PC-3 (cell line): ENCODE measurements at places on chromosomes 7 and 10. TPM values are rescaled to one million over a fixed set of nuclear protein-coding genes. Genes with fewer than 3 reads are reported as not detected.
A peak's percentile ranks its signal among the peaks of the same experiment; 100 is the strongest.

NUTM2E gene
- 0.58 TPM in 1 of 2 replicates, not detected in the other for total RNA-seq

FAM200A gene
- total RNA-seq = 2.2 and 3.8 TPM in 2 replicates

CUTC gene
- 10.2 and 14.5 TPM in 2 replicates for total RNA-seq

- DNase-seq = peak; percentile 70
Observed at GRCh38 chr7:36967387-36967786, 243.1 kb upstream of the AOAH start.

DNA sequence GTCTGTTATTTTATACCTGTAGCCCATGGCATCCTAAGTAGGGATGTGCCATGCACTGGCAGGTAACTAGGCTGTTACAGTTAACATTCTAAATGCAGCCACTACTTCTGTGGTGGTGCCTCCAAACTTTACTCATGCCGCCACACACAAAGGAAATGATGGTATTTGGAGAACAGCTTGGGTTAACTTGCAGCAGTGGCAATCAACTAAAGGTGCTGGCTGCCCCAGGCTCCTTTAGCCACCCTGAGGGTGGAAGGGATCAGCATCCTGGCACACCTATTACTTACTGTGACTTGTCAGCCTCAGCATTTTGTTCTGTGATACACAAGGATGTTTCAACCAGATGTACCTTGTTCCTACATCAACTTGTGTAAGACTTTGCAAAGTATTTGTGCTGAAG lies 221.8 kb upstream of the PPP1R3A start:
- DNase-seq = no peak

GRCh38 chr10:123470336-123470921 lies 195.7 kb upstream of the GPR26 start:
- no peak for DNase-seq

DNA sequence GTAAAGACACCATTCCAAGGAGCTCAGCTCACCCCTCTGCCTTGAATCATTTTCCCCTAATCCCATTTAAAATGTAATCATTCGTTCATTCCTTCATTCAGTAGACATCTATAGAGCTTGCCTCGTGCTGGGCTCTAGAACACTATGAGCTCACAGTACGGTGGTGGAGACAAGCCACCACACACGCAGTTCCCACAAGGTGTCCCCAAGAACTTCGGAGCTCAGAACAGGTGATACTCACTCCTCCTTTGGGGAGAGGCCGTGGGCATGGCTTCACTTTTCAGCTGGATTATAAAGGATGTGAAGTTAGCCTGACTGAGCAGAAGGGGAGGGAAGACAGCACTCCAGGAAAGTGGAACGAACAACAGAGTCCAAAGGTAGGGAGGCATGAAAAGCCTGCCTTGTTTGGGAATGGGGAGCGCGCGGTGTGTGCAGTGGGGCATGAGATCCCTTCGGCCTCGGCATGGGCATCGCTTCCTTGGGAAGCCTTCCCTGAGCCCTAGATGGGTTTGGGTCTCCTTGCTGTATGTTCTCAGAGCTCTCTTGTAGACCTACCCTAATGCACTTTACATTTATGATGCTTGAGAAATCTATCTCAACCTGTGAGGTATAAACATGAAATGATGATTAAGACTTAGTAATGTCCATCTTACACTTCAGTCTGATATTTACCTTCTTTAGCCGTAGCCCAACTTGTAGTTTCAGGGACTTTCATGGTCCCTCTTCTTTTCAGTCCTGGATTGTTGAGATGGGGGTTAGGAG lies 809 bp upstream of the OGA start:
- DNase-seq = peak; percentile 14

DNA sequence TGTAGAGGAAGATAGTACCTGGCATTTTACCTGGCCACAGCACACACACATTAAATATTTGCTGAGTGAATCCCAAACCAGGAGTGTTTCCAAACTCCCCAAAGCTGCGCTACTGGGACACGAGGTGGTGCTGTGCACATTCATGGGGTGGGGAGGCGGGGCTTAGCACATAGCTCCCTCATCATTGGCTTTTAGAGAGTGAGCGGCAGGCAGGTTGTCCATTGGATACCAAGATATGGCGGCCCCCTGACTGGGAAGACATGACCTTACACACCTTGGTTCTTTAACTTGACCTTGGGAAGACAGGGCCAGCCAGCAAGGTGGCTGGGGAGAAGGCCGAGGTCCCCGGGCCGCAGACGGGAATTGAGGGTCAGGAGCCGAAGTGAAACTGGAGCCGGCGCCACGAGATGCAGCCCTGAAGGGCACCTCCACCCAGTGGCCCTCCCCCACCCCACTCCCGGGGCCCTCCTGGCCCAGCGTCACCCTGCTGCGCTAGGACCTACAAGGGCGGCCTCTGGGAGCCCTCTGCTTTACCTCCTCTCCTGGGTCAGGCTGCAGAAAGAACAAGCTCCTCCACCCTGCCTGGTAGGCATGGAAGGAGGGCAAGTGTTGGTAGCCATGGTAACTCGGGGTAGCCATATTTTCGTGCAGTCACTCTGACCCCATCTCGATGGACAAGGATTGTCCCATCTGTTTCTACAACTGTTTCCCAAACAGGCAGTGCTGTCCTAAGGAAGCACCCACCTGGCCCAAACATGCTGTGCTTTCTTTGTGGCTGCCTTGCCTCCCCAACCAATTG lies 24.0 kb downstream of the TMEM176A start:
- no peak for DNase-seq

DNA sequence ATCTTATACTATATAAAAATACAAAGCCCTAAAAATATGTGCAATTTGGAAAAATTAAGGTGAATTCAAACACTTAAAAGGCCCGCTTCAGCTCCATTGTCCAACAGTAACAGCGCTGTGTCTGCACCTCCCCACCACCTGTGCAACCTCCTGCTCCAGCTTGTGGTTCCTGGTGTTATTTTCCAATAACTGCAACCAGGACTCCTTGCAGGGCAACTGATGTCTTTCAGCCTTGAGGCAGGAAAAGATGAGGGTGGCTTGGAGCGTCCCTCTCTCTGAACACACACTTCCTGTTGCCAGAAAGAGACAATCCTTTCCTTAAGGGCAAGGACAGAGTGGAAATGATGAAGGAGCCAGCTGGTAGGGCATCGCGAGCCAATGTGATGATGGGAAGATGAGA lies 336.0 kb downstream of the GLRX3 start:
- DNase-seq = no peak

GRCh38 chr10:33165911-33166310 lies 168.6 kb downstream of the NRP1 start:
- no peak for DNase-seq

DNA sequence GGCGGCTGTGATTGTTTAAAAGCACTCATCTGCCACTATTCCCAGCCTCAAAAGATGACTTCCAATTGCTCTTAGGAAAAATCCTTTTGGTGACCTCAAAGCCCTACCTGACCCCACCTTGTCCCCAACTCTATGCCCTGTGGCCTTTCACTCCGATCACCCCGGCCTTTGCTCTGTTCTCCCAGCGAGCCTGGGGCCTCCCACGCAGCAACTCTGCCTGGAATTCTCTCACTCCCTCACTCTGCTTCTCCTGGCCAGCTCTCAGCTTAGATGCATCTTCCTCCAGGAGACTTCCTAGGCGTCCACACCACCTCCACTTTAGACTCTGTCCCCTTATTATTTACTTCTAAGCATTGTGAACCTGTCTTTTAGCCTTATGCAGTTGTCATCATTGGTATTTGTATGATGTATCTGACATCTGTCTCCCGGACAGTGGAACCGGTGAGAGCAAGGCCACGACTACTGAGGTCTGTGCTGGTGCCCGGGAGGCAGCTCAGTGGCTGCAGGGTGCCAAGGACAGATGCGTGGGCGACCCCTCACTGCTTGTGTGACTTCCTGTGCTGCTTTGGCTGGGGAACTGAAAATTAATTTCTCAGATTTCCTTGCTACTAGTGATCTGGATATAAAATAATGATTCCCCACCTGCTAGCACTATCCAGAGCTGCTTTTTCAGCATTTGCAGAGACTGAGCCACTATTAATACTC lies 63.0 kb downstream of the PIP4K2A start:
- DNase-seq = no peak

DNA sequence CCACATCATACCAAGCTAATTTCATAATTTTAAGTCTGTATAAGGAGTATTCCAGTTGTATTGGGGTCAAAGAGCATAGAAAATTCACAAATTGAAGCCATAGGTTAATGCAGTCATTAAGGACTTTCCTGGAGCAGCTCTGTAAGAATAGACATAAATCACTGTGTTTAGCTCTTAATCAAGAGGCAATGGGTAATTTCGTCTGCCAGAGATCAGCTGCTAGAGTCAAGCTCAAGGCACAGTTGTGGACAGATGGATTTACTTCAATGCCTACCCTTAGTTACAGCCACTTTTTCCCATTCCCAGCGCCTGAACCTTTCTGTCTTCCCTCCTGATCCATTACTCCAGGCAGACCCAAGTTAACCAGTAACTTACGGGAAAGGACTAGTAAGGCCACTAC lies 40.6 kb upstream of the AGBL3 start:
- DNase-seq = no peak

DNA sequence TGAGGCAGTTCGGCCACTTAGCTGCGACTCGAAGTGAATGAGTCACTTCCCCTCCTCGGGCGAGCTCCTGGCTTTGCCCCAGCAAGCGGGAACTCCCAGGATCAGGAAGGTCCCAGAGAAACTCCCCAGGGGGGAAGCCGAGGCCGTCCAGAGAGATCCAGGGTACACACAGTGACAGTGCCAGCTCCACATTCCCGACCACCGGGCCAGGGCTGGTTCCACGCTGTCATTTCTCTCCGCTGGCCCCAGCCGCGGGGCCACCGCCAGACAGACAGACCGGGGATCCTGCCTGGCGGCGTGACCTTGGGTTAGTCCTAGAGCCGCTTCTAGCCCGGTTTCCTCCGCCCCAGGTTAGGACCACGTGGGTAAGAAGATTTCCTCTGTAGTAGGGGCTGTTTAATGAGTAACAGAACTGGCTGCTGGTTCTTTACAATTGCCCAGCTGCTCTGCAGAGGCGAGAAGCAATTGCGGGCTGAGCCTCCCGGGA lies 463 bp upstream of the UPP1 start:
- DNase-seq = peak; percentile 83

DNA sequence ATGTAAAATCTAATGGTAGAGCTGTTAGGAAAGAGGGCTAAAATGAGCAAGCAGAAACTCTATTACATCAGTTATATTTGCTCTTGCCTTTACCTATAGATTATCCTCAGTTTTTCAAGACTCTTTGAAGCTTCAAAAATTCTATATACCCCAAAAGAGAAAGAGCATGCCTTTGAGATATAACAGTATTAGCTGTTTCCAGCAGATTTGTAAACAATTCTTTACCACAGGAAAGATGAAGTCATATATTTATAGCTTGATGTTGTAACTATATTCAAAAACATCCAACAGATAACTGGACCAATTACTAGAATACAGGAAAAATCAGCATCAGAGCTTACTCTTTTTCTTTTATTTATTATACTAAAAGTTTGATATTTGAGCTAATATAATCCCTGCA lies 416.2 kb upstream of the TPK1 start:
- no peak for DNase-seq

DNA sequence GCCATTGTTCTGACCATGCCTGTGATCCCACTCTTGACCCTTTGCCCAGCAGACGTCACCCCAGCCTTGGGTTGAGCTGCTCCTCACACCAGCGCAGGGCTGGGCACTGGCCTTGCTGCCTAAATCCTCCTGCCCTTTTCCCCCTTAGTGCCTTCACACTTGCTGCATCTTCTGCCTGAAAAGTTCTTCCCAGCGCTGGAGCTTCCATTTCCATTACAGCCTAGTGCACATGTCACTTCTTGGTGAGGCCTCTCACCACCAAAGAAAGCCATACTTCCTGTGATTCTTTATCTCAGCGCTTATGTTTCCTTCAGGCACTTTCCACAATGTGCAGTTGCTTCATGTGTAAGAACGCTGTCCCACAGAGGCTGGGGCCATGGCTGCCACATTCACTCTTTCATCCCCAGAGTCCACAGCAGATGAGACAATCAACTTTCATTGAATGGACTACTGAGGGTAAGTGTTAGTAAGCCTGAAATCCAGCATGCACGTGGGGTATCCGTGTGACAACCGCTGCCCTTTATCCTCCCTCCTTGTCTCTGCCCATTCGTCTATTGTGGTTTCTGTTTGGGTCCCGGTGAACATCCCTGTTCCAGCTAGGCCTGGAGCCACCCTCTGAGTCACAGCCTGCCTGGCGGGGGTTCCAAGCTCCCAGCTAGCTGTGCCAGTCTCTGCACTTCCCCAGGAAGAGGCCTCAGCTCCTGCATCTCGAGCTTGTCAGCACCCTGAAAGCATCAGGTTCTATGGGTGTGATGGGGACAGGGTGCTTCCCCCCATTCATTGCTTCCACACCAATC lies 37.3 kb downstream of the ADRA2A start:
- DNase-seq = no peak

DNA sequence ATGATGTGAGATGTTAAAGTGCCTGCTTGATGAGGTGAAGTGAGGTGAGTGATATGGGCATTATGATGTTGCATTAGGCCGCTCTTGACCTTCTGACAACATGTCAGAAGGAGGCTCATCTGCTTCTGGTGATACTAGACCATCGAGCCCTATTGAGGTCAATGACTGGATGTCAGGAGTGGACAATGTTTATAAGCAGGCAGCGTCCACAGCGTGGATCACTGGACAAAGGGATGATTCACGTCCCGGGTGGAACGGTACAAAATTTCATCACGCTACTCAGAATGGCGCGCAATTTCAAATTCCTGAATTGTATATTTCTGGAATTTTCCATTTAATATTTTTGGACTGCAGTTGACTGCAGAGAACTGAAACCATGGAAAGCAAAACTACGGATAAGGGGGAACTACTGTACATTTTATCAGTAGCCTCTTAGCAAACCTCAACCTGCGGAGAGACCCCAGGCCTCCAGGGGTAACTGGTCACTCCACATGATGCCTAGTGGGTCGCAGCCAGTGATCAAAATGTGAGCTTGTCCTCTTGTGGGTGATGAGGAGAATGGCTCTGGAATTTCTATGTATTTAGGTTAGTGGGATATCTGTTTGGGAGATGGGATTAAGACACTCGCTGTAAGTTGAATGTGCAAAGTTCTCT lies 5.7 kb upstream of the ZCCHC24 start:
- DNase-seq = no peak

DNA sequence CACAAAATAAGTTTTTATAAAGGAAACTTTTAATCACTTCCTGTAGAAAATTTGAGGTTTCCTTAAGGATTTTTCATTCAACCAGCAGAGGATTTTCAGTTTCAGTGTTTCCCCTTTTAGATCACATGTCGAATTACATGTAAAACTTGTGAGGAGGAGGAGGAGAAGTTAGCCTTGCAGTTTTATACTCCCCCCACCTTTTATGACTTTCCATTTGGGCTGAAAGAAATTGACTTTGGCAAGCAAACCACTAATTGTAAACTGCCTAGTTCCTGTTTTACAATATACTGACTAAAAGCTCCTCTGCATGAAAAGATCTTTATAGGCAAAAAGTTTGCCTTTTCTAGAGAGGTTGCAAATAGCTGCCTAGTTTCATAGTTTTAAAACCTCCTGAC lies 3.0 kb downstream of the BAMBI start:
- peak; percentile 34 for DNase-seq

GRCh38 chr7:38171623-38172391 lies 6.2 kb upstream of the STARD3NL start:
- DNase-seq = no peak
